Activated naive CD8-positive, alpha-beta T cell treated with anti-CD3 and anti-CD28 coated beads for 36 hours (primary cell): ENCODE measurements at places on chromosomes 5 and 9. TPM values are rescaled to one million over a fixed set of nuclear protein-coding genes. Genes with fewer than 3 reads are reported as not detected.

GRCh38 chr5:146399481-146399880 is 47.7 kb upstream of the TCERG1 start:
- H3K27me3 ChIP-seq = peaks cover 37% of the 10 kb centered on the region
- no peaks in the 10 kb centered on the region for H3K4me1 ChIP-seq
- no peak overlapping the region for H3K4me3 ChIP-seq
- H3K36me3 ChIP-seq = no peaks in the 10 kb centered on the region
- no peak overlapping the region for H3K27ac ChIP-seq

GRCh38 chr5:103510851-103511553 is 51.6 kb downstream of the NUDT12 start:
- no peaks in the 10 kb centered on the region for H3K4me1 ChIP-seq
- H3K27me3 ChIP-seq = peaks cover 12% of the 10 kb centered on the region
- no peak overlapping the region for H3K4me3 ChIP-seq
- no peaks in the 10 kb centered on the region for H3K36me3 ChIP-seq
- no peak overlapping the region for H3K27ac ChIP-seq

DNA sequence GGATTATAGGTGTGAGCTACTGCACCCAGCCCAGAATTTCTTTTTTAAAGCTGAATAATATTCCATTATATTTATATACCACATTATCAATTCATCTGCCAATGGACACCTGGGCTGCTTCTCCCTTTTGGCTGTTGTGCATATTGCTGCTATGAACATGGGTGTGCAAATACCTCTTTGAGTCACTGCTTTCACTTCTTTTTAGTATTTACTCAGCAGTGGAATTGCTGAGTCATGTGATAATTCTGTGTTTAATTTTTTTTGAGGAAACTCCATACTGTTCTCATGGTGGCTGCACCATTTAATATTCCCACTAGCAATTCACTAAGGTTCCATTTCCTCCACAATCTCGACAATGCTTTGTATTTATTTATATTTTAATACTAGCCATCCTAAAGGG is 36.1 kb upstream of the KIF4B start:
- H3K4me1 ChIP-seq = no peaks in the 10 kb centered on the region
- no peaks in the 10 kb centered on the region for H3K27me3 ChIP-seq
- no peak for DNase-seq
- peaks cover 14% of the 10 kb centered on the region for H3K36me3 ChIP-seq
- no peak overlapping the region for H3K27ac ChIP-seq

DNA sequence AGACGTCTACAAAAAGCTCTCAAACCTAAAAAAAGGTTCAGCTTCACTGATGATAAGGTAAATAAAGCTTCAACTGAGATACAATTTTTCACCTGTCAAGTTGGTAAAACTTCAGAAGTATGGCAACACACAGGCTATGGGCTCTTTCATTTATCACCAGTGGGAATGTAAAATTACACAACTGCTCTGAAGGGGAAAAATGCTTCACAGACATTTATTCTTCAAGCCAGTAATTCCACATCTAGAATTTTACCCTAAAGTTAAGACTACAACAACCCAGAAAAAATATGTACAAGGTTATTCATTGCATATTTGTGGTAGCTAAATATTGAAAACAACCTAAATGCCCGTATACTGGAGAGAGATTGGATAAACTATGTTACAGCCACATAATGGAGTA is 48.1 kb upstream of the NREP start:
- no peak overlapping the region for H3K4me3 ChIP-seq
- no peaks in the 10 kb centered on the region for H3K36me3 ChIP-seq
- no peaks in the 10 kb centered on the region for H3K27me3 ChIP-seq
- no peaks in the 10 kb centered on the region for H3K4me1 ChIP-seq
- no peak overlapping the region for H3K27ac ChIP-seq

The ALAD gene
- total RNA-seq = 14.9 TPM

- no peaks in the 10 kb centered on the region for H3K27me3 ChIP-seq
- H3K36me3 ChIP-seq = peaks cover 17% of the 10 kb centered on the region
- peak overlapping the region; percentile 74 for H3K27ac ChIP-seq
- peaks cover 56% of the 10 kb centered on the region for H3K4me1 ChIP-seq
- H3K4me3 ChIP-seq = peak overlapping the region; percentile 75
These were observed 1.4 kb downstream of the MZB1 start for GRCh38 chr5:139388198-139388821.

GRCh38 chr5:109656829-109657228 is 32.9 kb upstream of the MAN2A1 start:
- no peak overlapping the region for H3K4me3 ChIP-seq
- peaks cover 24% of the 10 kb centered on the region for H3K4me1 ChIP-seq
- H3K27me3 ChIP-seq = peaks cover 22% of the 10 kb centered on the region
- DNase-seq = peak; percentile 33

The KCNT1 gene
- not detected for total RNA-seq

DNA sequence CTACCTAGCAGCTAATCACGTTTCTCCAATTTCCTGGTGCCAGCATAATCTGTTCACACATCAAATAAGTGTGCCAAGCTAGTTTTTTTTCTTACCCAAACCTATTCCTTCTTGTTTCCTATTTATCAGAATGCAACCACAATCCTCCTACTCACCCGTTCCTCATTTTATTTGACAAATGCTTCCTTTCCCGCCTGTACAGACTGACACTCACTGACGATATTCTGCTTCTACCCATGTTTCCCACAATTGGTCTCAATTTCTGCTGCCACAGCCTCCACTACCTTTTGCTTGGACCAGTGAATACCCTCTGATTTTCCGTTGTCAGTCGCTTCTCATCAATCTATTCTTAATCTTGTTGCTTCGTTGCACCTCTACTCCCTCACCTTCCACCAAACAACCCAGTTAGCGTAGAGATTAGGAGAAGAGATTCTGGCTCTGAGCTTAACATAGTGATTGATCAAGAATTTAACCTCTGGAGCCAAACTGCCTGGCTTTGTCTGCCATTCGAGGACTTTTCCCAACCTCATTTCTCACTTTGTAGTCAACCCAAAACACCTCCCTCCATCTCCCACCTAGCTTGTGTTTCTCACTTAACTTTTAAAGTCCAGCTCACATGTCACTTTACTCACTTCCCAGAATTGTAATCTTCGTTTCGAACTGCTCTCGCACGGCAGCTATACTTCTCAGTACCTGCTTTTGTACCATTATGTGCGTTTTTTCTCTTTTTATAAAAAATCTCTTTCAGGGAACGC is 729 bp upstream of the TMEM38B start:
- H3K4me3 ChIP-seq = peak overlapping the region; percentile 87
- peak overlapping the region; percentile 65 for H3K27ac ChIP-seq
- no peak for DNase-seq
- H3K36me3 ChIP-seq = peaks cover 2% of the 10 kb centered on the region
- H3K27me3 ChIP-seq = peaks cover 35% of the 10 kb centered on the region
